Aorta (tissue), 5 donors: ENCODE measurements at places on chromosomes 2 and 18. TPM values are rescaled to one million over a fixed set of nuclear protein-coding genes. Genes with fewer than 3 reads are reported as not detected.

- DNase-seq, result no peak
These were observed 48.0 kb upstream of the TGIF1 start for GRCh38 chr18:3401669-3402620.

GRCh38 chr2:67039058-67039457 lies 358.1 kb upstream of the ETAA1 start:
- no peak for DNase-seq

Gene CPO
- total RNA-seq, result 0.58 TPM

- DNase-seq, result peak; percentile 69
These were observed 1.3 kb downstream of the PKP4 start for GRCh38 chr2:158457826-158458616.

GRCh38 chr2:185998562-185999070 lies 260.0 kb downstream of the FSIP2 start:
- no peak for DNase-seq

Gene DCC
- total RNA-seq, result 0.78 TPM

DNA sequence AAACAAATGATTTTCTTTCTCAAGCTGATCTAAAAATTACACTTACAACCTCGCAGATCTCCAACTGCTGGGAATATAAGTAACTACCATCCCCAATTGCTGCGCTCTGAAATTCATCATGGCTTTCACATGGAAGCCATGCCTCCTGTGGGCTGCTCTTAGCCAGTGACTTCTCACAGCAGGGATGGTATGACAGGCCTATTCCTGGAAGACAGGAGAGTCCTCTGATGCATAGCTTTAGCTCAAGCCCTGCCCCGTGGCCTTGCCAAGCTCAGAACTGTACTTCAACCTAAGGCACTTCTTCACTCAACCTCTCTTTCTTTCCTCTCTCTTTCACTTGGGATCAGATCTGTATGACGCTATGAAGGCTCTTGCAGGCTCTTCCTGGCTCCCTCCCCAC lies 12.6 kb upstream of the ELAC1 start:
- DNase-seq, result no peak

- DNase-seq, result no peak
These were observed 16.6 kb downstream of the CYTIP start for GRCh38 chr2:157427003-157427921.

- no peak for DNase-seq
These were observed 782.3 kb downstream of the LRP1B start for GRCh38 chr2:141348481-141348880.

- no peak for DNase-seq
These were observed 39.5 kb downstream of the CYP26B1 start for GRCh38 chr2:72108121-72108520.

Gene MAP3K2
- total RNA-seq, result 67.6 TPM

DNA sequence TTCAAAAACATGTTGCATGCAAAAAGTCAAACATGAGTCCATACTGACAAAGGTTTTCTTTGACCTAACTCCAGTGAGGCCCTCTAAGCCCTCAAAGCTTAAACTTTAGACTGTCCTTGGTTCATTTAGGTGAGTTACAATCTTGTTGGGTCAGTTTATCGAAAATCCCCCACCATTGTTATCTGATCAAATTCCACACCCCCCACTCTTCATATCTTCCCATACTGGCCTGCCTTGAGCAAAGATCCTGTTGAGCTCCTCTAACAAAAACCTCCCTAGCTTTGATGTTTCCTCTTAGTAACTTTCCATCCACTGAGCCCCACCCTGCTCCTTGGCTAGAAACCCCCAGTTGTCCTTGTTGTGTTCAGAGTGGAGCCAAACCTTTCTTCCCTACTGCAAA lies 193.7 kb downstream of the ARHGAP28 start:
- DNase-seq, result no peak

Gene FOSL2
- total RNA-seq, result 260 TPM

DNA sequence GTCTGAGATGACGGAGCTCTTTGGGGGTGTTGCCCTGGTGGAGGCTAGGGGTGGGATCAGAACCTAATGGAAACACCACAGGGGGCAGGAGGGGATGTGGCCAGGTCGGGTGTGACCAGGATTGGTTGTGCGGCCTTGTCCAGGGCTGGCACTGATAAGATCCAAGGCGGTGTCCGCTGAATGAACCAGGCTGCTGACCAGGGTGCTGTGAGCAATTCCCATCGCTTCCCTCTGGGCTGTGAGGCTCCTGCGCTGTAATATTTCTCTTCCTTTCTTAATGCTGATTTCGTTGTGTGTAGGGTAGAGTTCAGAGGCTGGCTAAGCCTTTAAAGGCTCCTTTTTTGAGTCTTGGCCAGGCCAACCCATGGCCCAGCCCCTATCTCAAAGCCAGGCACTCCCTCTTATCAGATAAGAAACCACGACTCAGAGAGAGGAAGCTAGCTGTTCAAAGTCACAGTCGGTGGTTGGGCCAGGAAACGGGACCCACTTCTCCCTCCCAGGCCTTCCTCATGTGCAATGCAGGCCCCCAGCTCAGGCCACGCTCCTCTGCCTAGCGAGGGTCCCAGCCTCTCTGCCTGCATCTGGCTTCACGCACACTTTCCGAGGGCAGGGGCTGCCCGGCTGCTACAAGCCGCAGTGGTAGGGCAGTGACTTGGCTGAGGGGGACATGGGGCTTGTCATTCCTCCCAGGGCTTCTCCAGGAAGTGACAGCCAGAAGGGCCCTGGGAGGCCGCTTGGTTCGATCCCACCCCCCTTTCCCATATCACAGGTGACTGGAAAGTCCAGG lies 26.0 kb upstream of the FOSL2 start:
- DNase-seq, result peak; percentile 55

DNA sequence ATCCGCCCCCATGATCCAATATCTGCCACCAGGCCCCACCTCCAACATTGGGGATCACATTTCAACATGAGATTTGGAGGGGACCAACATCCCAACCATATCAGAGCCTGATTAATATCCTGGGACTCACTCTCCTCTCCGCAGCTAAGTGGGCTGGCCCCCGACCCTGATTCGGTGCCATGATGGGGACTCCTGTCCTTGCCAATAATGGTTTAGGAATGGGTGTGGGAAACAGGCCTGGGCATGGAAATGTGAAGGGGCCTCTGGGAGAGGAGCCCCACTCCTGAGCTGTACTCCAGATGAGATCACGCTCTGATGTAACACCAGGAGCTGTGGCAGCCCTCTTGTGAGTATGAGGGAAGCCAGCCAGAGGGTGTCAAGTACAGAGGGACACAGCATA lies 77.3 kb upstream of the SMAD7 start:
- DNase-seq, result no peak
